Activated T-helper 2 cell treated with anti-CD3 and anti-CD28 coated beads, Interferon-gamma antibody, Interleukin-2, Interleukin-4, amounts not matched to agents 10 μg/mL and 5 μg/mL and 100 μg/mL, durations not matched to agents 14 hours and 24 hours and 36 hours (primary cell): ENCODE measurements at places on chromosomes 5 and 9.

- peaks cover 19% of the 10 kb centered on the region for H3K4me1 ChIP-seq
- H3K4me3 ChIP-seq = no peak overlapping the region
- H3K27ac ChIP-seq = no peak overlapping the region
- H3K27me3 ChIP-seq = peaks cover 11% of the 10 kb centered on the region
Measured at GRCh38 chr5:31577438-31577837, 45.3 kb downstream of the C5orf22 start.

GRCh38 chr9:88773126-88773525, 218.1 kb upstream of the S1PR3 start:
- H3K36me3 ChIP-seq = no peaks in the 10 kb centered on the region
- H3K4me3 ChIP-seq = no peak overlapping the region
- peaks cover 23% of the 10 kb centered on the region for H3K27me3 ChIP-seq
- H3K27ac ChIP-seq = no peak overlapping the region
- H3K4me1 ChIP-seq = peaks cover 4% of the 10 kb centered on the region

DNA sequence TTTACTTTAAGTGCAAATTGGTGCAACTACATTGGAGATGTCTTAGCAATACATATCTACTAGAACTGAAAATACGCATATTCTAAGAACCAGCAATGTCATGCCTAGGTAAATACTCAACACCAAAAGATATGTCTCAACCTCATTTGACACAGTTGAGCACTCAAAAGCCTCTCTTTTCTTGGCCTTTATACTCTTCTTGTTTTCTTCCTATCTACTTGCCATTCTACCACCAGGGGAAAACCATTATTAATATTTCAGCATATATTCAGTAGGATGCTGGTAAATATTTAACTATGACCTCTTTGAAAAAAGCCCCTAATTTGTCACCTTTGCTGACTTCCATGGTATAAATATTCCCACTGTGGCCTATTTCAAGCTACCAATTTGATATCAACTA, 443.8 kb downstream of the LRRC70 start:
- H3K27ac ChIP-seq = no peak overlapping the region
- DNase-seq = no peak
- H3K4me3 ChIP-seq = no peak overlapping the region
- no peaks in the 10 kb centered on the region for H3K4me1 ChIP-seq
- no peaks in the 10 kb centered on the region for H3K36me3 ChIP-seq

- no peak overlapping the region for H3K27ac ChIP-seq
- no peak for DNase-seq
- peaks cover 33% of the 10 kb centered on the region for H3K4me1 ChIP-seq
Measured at GRCh38 chr5:65808818-65809217, 86.8 kb downstream of the NLN start.

DNA sequence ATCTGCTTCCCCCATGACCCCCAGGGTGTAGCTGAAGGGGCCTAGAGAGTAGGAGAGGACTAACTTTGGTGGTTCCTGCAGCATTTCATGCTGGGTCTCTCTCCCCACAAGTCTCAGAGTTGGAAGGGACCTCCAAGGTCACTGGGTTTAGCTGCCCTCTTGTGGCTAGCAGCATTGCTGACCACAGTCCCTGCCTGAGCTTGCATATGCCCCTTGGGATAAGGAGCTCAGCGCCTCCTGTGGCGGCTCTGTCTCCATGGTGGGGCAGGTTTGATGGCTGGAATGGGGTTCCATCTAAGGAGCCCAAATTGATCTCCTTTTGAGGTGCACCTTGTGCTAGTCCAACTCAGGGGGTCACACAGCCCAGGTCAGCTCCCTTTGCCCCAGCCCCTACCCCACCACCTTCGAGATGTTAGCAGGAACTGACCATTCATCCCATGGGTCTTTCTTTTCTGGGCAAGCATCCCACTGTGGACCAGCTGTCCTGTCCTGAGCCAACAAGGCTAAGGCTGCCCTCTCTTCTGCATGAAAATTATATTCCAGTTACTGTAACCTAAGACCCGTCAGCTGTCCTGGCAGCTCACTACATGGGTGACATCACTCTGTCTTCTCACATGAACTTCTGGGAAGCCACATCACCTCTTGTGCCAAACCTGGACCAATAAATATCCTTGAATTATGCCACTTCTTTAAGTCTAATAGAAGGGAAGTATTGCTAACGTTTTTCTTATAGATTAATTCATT, 196.2 kb downstream of the HSPA4 start:
- no peak overlapping the region for H3K27ac ChIP-seq
- H3K4me1 ChIP-seq = peaks cover 10% of the 10 kb centered on the region
- H3K27me3 ChIP-seq = no peaks in the 10 kb centered on the region

- peaks cover 14% of the 10 kb centered on the region for H3K27me3 ChIP-seq
- no peak overlapping the region for H3K4me3 ChIP-seq
Measured at GRCh38 chr5:174794931-174795672, 70.7 kb downstream of the MSX2 start.

GRCh38 chr9:93673839-93674334, 97.5 kb downstream of the PHF2 start:
- peaks cover 10% of the 10 kb centered on the region for H3K36me3 ChIP-seq
- no peak for DNase-seq
- no peaks in the 10 kb centered on the region for H3K4me1 ChIP-seq
- H3K27me3 ChIP-seq = no peaks in the 10 kb centered on the region
- no peak overlapping the region for H3K27ac ChIP-seq

DNA sequence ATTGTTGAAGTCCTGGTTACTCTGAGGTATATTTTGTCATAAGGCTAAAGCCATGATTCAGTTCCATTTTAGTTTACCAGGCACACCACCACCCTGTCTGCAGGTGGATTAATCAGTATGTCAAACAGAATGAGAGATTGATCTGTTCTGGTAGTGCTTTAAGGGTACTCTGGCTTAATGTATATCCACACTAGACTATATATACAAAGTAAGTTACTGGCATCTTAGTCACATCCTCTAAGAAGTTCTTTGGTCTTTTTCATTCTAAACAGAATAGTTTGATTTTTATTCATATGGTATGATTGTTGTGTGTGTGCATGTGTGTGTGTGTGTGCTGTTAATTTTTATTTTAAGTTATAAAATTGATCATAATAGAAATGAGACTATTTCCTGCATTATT, 61.8 kb downstream of the RAB24 start:
- H3K27ac ChIP-seq = no peak overlapping the region
- no peak for DNase-seq
- peaks cover 2% of the 10 kb centered on the region for H3K4me1 ChIP-seq
- H3K27me3 ChIP-seq = no peaks in the 10 kb centered on the region
- H3K4me3 ChIP-seq = no peak overlapping the region

DNA sequence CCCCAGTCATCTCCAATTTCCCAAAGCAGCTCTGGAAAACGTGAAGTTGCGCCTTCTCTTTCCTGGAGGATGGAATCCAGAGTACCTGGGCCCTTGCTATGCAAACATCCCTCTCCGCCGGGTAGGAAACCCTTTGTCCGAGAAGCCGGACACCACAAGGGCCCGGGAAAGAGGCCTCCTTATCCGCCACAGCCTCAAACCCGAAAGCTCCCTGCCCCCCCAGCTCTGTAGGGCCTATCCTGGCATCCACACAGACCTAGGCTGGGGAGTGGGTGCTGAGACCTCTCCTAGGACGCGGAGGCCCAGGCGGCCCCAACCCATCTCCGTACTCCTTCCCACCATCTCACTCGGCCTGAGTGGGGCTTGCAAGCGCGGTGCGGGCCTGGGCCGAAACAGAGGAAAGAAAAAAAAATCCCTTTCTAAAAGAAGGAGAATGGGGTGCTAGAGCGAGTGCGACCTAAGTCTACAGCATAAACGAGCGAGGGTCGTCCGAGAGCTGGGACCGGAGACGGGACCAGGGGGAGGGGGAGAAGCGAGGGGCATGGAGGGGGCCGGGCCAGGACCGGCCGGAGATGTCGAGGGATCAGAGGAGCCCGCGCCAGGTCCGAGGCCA, 624 bp downstream of the FBXW11 start:
- H3K36me3 ChIP-seq = peaks cover 20% of the 10 kb centered on the region
- no peaks in the 10 kb centered on the region for H3K27me3 ChIP-seq
- peak overlapping the region; percentile 86 for H3K27ac ChIP-seq
- H3K4me3 ChIP-seq = peak overlapping the region; percentile 94
- DNase-seq = no peak

DNA sequence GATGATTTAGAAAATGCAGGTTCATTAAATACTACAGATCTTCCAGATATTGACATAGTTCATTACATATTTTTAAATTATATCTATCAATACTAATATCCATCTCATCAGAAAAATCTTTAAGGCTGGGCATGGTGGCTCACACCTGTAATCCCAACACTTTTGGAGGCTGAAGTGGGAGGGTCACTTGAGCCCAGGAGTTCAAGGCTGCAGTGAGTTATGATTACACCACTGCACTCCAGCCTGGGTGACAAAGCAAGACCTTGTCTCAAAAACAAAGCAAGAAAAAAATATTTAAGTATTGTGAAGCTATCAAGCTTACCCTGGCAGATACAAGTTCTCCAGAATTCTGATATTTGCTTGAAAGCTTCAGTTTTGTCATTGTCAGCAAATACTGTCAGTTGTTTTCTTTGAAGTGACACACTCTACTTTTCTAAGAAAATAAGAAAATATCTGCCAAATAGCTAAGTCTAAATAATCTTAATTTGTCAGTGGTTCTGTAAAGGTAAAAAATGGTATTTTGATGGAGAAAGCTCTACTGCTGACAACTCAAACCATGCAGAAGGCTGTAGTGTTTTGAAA, 14.9 kb downstream of the LYRM7 start:
- H3K27me3 ChIP-seq = no peaks in the 10 kb centered on the region
- no peak overlapping the region for H3K4me3 ChIP-seq
- peaks cover 13% of the 10 kb centered on the region for H3K4me1 ChIP-seq
- H3K27ac ChIP-seq = no peak overlapping the region
- no peak for DNase-seq
- H3K36me3 ChIP-seq = peaks cover 30% of the 10 kb centered on the region

DNA sequence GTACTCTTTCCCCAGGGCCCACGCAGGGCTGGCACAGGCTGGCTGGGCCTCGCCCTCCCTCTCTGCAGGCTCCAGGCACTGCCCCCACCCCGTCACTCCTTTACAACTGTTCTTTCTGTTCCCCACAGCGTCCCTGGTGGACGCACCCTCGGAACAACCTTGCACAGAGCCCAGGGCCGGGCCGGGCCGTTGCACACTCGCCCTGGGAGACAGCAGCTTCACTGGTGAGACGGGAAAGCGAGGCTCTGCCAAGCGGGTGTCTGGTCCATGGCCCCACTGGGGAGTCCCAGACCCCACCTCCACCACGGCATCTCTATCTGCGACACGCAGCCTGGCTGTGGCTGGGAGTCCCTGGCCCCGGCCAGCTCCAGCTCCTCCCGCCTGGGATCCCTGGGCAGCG, 18.4 kb upstream of the QSOX2 start:
- H3K4me3 ChIP-seq = no peak overlapping the region
- peaks cover 4% of the 10 kb centered on the region for H3K27me3 ChIP-seq
- H3K36me3 ChIP-seq = no peaks in the 10 kb centered on the region
- DNase-seq = no peak

- no peaks in the 10 kb centered on the region for H3K36me3 ChIP-seq
- DNase-seq = no peak
- H3K4me1 ChIP-seq = no peaks in the 10 kb centered on the region
- H3K4me3 ChIP-seq = no peak overlapping the region
- no peak overlapping the region for H3K27ac ChIP-seq
Measured at GRCh38 chr9:2919347-2919746, 75.5 kb upstream of the PUM3 start.

GRCh38 chr9:4515958-4516375, 25.7 kb downstream of the SLC1A1 start:
- no peak overlapping the region for H3K27ac ChIP-seq
- H3K27me3 ChIP-seq = peaks cover 9% of the 10 kb centered on the region
- H3K4me3 ChIP-seq = no peak overlapping the region
- peaks cover 14% of the 10 kb centered on the region for H3K4me1 ChIP-seq
- H3K36me3 ChIP-seq = no peaks in the 10 kb centered on the region
- no peak for DNase-seq

DNA sequence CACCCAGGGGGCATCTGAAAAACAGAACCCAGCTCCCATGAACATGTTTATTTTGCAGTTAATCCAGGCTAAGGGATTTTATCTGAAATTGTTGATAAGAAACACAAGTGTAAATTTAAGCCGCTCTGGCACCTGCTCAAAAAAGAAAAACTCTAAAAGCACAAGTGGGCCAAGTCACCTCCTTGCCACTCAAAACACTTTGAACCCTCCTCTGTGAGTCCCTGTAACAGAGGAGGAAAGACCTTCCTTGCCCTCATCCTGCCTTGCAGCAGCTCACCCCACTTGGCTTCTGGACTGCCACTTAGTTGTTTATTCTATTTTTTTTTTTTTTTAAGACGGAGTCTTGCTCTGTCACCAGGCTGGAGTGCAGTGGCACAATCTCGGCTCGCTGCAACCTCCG, 39.5 kb downstream of the FAM78A start:
- peaks cover 35% of the 10 kb centered on the region for H3K36me3 ChIP-seq
- peak overlapping the region; percentile 33 for H3K27ac ChIP-seq
- H3K4me3 ChIP-seq = no peak overlapping the region
